ENCODE measurements at places on chromosomes 12 and 14.

DNA sequence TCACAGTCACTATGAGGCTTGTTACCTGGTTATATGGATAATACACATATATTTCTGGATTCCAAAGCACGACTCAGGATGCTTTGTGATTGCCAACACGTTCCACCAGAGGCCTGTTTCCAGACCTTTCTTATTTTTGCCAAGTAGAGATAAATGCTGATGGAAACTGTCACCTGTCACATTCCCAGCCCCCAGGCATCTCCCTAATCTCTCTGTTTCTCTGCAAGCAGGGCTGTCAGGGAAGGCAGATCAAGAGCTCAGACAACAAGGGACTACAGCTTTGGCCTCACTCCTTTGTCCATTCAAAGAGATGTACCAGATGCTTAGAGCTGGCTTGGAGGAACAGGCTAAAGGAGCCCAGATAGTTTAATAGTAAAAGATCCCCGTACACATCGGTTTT lies 21.8 kb upstream of the DDHD1 start:
- DNase-seq: no peak

- DNase-seq: no peak
Measured at GRCh38 chr12:118342090-118342489, 30.6 kb downstream of the TAOK3 start.

- no peak for DNase-seq
Measured at GRCh38 chr12:54590978-54591591, 2.6 kb upstream of the PPP1R1A start.

DNA sequence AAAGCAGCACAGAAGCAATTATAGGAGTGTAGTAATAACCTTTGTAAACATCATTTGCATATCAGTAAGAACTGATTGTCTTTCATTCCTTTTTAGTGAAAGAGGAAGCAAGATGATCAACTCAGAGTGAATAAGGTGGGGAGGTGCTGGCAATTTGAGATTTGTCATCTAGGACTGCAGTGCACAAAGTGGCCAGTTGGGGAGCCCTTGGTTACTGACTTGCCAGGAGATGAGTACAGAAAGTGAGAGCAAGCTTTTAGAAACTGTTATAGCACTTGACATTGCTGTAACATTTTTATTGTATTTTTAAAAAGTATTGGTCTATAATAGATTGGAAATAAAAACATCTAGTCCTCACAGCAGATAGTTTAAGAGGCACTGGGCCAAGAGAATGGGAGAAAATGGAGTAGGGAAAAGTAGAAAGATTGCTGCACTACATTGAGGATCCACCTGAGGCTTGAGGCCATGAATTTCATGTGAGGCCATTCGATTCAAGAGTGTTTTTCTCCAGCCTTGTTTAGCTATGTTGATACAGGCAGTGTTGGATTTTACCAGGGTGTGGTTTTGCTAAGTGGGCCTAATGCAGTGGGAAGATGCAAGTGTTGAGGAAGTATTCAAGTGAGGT lies 98.2 kb downstream of the SNAPC1 start:
- peak; percentile 47 for DNase-seq

GRCh38 chr12:51391283-51392123 lies at the start of gene GALNT6:
TSS of gene GALNT6 (minus strand) at chr12:51391406. CDS start at chr12:51379781, 11,625 bp downstream.
- peak; percentile 70 for DNase-seq

GRCh38 chr14:73457924-73458182 lies 493 bp downstream of the NUMB start:
- no peak for DNase-seq

GRCh38 chr12:100942984-100943749 lies 148.6 kb downstream of the ANO4 start:
- DNase-seq: no peak

DNA sequence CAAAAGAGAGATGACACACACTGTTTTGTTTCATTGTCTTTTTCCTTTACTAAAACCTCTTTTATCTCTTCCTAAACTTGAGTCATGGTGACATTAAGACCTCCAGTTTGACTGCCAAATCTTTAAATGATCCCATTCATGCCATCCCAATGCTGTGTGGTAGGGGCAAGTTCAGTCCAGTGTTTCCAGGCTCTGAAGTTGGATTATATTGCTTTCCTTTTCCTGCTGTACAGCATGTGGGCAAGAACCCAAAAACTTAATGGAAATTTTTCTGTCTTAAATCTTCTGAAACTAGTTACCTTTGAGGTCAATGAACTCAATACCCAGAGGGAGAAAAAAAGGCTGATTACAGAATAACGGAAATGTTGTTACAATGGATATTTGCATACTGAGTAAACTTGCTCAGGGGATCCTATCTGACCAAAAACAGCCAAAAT lies 187.1 kb upstream of the FAR2 start:
- DNase-seq: no peak

DNA sequence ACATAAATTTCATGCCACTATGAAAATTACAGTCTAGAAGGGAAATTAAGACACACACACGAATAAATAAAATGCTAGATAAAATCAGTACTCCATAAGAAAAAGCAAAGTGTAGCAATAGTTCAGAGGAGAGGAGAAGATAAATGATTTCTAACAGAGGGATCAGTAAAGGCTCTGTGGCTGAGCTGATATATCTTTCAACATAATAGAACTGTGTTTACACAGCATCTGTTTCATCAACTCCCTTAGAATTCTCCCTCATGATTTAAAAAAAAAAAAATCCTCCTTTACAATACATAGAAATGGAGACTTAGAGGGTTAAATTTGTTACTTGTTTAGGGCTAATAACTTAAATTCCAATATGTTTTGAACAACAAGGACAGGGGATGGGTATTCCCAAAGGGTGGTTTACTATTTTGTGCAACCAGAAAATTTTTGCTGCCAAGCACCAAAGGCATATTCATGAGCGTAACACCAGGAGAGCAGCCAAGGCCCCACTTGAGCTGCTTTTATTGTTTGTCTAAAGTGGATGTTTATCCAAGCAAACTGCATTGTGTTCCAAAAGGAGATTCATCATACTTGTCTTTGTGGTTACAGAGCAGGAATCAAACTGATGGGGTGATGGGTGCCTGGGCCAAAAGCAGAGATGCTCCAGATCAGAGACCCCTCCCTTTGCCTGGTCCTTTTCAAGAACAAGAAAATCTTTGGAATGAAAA lies 162.7 kb downstream of the BMP4 start:
- DNase-seq: no peak

- DNase-seq: no peak
Measured at GRCh38 chr12:6546016-6546415, 9.8 kb downstream of the IFFO1 start.

- DNase-seq: no peak
Measured at GRCh38 chr12:42982828-42983227, 393.3 kb upstream of the PRICKLE1 start.

GRCh38 chr12:27207615-27208413 lies 36.3 kb upstream of the STK38L start:
- no peak for DNase-seq

- no peak for DNase-seq
Measured at GRCh38 chr12:102095677-102096263, 24.1 kb downstream of the NUP37 start.

DNA sequence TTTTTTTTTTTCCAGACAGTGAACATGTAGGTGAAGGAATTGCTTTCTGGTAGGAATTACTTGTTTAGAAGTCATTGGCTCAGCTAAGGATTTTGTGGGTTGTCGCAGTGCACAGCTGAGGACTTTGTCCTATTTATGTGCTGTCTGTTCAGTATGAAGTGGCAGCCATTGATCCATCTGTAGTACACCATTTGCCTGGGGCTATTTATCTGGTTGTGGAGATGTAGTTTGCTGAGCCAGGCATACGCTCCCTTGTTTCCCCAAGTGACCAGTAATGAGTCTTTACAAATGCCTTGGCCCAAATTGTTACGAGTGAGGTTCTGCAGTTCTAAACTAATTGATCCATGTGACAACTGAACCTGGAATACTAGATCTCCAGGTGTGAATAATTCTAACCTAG lies 140.1 kb downstream of the NRXN3 start:
- no peak for DNase-seq

DNA sequence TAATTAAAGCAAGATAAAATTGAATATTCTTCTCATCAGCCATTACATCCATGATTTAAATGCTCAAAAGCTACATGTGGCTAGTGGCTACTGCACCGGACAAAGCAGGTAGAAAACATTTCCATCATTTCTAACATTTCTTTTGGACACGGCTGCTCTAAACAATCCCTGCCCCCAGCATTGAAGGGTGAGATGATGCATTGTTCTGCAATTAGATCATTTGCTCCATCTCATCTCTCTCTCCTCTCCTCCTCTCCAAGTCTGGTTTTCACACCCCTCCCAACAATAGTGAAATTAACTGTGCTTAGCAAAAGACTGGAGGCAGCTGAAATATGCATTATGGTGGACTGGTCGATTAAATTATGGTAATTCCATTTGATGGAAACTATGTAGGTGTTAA lies 288.5 kb downstream of the KSR2 start:
- DNase-seq: no peak

- DNase-seq: no peak
Measured at GRCh38 chr12:114961491-114961890, 277.5 kb upstream of the TBX3 start.

DNA sequence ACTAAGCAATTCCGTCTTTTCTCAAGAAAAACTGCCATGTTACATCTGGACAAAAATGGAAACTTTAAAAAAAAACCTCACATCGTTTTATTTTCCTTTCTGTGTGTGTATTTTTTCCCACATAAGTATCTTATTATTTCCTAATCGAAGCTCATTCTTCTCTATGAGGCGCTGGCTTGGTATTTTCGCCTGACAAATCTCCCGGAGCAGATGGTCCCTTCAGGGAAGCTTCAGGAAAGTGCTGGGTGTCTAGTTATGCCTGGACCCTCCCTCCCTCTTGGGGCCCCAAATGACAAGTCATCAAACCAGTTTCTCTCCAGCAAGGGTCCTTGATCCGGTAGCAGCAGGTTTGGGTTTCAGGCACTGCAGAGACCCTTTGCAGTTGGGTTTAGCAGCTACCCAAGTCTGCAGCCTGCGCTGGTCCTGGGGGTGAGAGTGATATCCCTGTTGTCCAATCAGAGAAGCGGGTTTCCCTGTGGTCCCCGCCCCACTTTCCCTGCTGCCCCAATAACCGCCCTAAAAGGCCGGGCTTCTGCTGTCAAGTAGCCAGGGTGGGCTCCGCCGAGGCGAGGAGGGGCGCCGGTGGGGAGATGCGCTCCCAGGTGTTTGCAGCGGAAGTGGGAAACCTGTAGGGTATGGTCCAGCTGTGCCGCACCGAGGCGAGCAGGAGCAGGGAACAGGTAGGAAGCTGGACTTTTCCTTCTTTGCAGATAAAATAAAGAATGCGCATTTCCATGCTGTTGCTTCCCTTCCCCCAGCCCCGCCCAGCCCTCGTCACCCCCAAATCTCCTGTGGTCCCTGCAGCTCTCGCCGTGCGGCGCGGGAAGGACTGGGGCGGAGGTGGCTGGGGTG lies at the start of gene CNTN1:
CNTN1 (plus strand) TSS at position 527 of the 852 bp plus-strand sequence.
- peak; percentile 12 for DNase-seq

GRCh38 chr12:6529291-6529737 lies 5.0 kb upstream of the GAPDH start:
- DNase-seq: no peak

DNA sequence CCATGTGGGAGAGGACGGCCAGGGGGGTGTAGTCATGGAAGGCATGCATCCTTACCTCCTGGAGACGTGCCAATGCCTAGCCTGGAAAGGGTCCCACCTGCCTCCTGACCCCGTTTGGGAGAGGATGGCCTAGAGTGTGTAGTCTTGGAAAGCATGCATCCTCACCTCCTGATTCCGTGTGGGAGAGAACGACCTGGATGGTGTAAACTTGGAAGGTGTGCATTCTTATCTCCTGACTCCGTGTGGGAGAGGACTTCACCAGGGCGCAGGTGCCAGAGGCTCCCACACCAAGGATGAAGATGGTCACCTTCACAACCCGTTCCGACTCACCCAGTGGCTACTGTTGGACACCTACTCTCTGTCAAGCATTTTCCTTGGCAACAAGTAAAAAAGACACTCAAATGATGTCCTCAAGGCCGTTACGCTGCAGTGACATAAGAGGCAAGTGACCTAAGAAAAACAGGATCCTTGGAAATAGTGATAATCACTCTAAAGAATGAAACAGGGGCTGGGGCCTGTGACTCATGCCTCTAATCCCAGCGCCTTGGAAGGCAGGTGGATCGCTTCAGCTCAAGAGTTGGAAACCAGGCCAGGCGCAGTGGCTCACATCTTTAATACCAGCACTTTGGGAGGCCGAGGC lies 37.5 kb upstream of the FZD10 start:
- DNase-seq: no peak

DNA sequence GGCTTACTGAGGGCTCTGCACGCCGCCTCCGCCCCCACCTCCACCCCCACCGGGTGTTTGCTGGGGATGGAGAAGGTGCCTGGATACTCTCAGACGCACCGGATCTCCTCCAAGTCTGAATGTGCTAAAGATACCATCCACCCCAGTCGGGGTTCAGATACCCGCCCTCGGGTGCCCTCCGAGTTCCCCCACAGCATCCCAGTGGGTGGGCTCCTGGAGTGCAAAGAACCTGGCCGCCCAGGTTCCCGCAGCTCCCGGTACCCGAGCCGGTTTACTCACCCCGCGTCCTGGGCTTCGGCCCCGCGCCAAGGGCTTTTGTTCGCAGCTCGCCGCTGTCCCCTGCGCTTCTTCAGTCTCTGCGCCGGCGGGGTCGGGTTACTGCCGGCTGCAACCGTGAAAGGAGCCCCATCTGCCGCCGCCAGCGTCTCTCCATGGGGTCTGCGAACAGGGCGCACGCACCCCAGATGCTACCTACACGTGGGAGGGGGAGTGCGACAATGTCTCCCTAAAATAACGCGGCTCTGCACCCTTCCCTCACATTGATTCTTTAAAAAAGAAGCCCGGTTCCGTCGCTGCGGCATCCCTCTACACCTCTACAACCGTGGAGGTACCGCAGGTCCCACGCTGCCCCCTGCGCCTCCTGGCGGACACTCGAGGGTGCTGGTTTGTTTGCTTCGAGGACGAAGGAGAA lies at the start of gene CCDC177:
CCDC177 (minus strand) TSS at position 609 of the 691 bp plus-strand sequence. CDS start 1,249 bp downstream, outside the sequence.
- peak; percentile 62 for DNase-seq

DNA sequence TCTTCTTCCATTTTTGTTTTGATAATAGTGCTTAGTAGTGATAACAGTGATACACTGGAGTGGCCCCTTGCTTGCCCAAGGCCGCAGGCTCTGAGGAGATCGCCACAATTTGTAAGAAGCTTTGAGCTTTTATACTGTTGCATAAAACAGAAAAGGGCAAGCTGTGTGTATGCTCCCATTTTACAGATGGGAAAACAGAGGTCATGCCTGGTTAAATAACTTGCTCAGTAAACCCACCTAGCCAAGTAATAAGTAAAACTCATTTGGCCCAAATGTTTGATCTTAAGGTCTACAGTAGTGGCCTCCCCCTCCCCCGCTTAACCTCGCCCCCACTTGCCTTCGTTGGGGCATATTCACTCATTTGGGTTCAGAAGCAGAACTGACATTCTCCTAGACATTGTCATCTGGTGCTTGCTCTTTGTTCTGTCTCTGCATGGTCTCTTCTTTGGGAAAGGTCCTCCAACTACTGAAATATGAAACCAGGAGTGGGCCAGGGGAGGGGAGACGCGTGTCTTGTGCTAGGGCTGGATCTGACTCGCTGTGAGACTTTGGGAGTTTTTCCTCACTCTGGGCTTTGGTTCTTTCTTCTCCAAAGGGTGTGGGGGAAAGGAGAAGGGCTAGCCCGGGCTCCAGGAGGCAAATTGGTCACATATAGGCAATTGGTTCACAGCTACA lies 88.1 kb downstream of the PAPOLA start:
- DNase-seq: no peak

All from GM18507 (cell line).